GM18507 (cell line): ENCODE measurements at places on chromosomes 12 and 14.

- DNase-seq = no peak
Measured at GRCh38 chr12:93624595-93625294, 52.3 kb downstream of the SOCS2 start.

- no peak for DNase-seq
Measured at GRCh38 chr12:6603095-6603567, 4.0 kb downstream of the CHD4 start.

- no peak for DNase-seq
Measured at GRCh38 chr14:37195327-37195726, 2.4 kb upstream of the MIPOL1 start.

- no peak for DNase-seq
Measured at GRCh38 chr14:26773906-26774593, 176.2 kb upstream of the NOVA1 start.

- no peak for DNase-seq
Measured at GRCh38 chr12:5260591-5261086, 171.3 kb upstream of the NTF3 start.

GRCh38 chr14:103547455-103547940 lies 15.0 kb downstream of the BAG5 start:
- DNase-seq = no peak

GRCh38 chr12:14408208-14408607 lies 42.7 kb downstream of the ATF7IP start:
- no peak for DNase-seq

- DNase-seq = no peak
Measured at GRCh38 chr14:49972131-49972671, 79.3 kb downstream of the ARF6 start.

DNA sequence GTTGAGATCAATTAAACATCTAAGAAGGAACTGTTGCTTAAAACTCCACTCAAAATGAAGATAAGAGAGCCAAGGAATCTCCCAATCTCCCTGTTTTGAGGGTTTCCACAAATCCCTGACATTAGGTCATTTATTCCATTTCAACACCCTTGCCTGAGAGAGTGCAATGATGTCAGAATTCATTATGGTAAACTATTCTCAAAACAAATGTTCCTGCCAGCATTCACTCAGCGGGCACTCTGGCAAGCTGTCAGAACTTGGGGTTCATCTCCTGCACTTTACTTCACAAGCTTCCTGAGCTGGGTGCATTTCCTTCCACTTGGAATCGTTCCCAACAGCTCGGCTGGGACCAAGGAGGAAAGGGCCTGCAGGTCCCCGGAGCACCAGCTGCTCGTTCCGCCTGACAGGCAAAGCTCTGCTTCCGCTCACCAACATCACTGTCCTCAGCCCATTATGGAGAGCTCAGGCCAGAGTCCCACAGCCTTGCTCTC lies 117.8 kb downstream of the TTC7B start:
- no peak for DNase-seq

GRCh38 chr12:16307856-16308475 lies 30.5 kb upstream of the SLC15A5 start:
- no peak for DNase-seq

GRCh38 chr14:21997300-21997699 lies 323.7 kb upstream of the OR4E1 start:
- no peak for DNase-seq

- no peak for DNase-seq
Measured at GRCh38 chr14:90522571-90523191, 125.9 kb downstream of the CALM1 start.

GRCh38 chr14:102928412-102929240 lies 6.2 kb downstream of the AMN start:
- peak; percentile 72 for DNase-seq

- no peak for DNase-seq
Measured at GRCh38 chr14:40119321-40119720, 687.1 kb upstream of the FBXO33 start.

- peak; percentile 85 for DNase-seq
Measured at GRCh38 chr14:24215495-24216344, at the start of gene MDP1. Gene MDP1 (minus strand): TSS chr14:24216066. CDS start chr14:24215955, 111 bp downstream.

DNA sequence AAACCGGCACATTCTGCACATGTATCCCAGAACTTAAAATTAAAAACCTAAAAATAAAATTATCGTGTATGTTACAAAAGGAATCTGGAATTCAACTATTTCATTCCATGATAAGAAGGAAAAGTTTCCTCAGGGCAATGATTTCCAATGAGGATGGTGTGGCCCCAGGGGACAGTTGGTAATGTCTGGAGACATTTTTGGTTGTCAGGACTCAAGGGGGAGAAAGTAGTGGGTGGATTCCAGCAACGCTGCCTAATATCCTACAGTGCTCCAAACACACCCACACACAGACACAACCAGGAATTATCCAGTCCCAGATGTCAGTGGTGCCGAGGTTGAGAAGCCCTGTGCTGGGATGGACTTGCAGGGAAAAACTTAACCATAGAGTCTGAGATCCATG lies 228.3 kb downstream of the TMEM132D start:
- no peak for DNase-seq

GRCh38 chr12:20361416-20361815 lies 6.9 kb upstream of the PDE3A start:
- DNase-seq = no peak

DNA sequence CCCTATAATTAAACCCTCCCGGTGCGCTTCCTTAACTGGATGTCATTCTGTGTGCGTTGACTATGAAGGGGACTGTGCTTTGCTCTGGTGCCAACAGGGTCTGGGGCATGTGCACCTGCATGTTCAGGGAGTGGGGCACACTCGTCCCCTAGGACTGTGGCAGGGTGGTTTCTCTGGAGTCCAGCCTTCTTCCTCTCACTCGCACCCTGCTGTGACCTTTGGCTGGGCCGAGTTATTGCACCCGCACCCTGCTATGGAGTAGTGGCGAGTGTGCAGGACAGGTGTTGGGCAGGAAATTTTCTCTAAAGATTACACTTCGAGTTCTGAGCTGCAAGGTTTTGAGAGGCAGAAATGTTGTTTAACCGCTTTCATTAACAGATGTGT lies 138.9 kb downstream of the PLXNC1 start:
- no peak for DNase-seq

- peak; percentile 12 for DNase-seq
Measured at GRCh38 chr14:89503431-89503996, 86.5 kb upstream of the FOXN3 start.

DNA sequence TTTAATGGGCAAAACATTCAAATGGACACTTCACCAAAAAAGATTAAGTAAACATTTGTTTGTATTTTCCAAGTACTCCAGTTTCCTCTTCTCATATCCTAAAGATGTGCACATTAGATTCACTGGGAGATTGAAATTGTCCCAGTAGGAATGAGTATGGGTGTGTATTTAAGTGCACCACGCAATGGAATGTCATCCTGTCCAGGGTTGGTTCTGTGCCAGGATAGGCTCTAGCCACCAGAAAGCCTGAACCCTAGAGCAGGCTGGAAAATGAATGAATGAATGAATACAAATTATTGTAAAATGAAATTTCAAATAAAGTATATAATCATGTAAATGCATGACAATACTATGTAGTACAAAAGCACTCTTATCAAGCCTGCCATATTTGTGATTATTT lies 14.0 kb downstream of the CEP83 start:
- DNase-seq = no peak

DNA sequence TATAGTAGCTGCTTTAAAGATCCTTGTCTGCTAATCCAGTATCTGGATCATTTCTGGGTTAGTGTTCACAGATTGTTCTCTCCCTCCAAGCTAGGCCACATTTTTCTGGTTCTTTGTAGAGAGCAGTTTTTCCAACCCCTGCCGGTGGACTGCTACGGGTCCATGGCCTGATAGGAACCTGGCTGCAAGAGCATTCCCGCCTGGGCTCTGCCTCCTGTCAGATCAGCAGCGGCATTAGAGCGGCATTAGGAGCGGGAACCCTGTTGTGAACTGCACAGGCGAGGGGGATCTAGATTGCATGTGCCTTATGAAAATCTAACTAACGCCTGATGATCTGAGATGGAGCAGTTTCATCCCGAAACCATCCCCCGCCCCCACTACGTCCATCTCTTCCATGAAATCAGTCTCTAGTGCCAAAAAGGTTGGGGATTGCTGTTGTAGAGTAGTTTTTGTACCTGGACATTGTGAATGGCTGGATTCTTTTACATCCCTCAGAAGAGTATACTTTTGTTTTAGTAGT lies 50.4 kb downstream of the MYRFL start:
- DNase-seq = no peak

DNA sequence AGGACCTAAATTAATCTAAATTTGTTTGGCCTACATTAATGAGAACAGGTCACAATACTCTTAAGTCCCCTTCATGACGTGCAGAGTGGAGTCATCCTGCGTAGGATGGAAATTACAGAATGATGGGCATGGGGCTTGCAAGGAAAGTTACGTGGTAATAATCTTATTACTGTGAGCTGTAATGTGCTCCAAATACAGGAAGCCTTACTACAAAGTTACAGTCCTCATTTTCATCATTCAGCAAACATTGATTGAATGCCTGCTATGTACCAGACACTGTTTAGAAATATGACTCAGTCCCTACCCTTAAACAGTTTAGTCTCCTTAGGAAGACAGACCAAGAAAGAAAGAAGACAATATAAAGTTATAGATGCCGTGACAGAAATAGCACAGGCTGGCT lies 9.4 kb downstream of the HIGD1C start:
- DNase-seq = no peak

GRCh38 chr12:104668274-104668718 lies 211.5 kb downstream of the CHST11 start:
- no peak for DNase-seq

DNA sequence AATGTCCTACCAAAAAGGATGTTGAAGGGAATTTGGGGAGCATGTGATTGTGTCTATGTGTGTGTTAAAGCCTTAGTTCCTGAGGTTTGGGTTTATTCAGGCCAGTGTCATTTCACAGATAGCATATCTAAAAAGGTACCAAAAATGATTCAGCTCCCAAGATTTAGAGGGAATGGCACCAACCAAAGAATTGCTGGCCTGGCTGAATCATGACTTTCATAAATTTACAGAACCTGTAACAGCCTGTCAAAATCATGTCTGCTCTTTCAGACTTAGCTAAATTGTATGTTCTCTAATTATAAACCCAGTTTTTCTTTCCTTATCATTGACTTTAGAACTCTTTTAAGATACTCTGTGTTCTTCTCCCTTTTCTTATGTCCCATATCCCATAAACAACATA lies 231.5 kb downstream of the NUBPL start:
- no peak for DNase-seq

GRCh38 chr12:58719161-58719560 lies 201.1 kb downstream of the LRIG3 start:
- no peak for DNase-seq

DNA sequence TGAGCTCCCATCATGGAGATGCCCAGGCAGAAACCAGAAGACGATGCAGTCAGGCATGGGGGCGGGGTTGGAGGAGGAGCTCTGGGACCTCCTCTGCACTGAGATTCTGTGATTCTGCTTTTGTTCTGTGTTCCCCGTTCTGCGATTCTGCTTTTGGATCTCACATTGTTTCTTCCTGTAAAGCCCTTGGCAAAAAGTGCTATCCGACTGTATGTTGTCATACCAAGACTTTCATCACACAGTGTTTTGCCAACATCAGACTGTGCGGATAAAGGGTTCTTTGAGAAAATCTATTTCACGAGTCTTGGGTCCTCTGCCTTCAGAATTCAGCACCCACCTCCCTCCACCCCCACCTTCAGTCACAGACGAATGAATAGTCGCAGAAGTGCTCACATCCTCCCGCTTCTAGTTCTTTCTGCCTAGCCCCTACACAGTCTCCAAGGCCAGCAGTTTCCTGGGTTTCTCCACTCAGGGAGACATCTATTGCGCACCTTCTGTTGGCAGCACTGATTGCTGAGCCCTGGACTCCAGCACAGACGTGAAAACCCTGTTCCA lies 24.7 kb upstream of the PWP1 start:
- DNase-seq = no peak

DNA sequence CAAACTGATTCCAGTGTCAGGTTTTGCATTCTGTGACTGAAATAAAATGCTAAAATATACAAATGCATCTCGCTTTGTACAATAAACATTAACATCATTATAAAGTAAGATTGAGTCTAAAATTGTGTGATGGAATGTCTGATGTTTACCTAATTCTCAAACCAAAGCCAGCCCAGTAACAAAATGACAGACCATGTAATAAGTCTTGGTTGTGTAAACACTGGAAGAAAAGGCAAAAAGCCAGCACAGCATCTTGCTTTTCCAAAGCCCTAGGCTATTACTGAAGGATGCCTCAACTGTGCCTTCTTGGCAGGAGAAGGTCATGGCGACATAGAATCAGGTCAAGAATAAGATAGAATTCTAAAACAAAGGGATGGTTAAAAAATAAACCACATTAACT lies 169.6 kb downstream of the EGLN3 start:
- no peak for DNase-seq

DNA sequence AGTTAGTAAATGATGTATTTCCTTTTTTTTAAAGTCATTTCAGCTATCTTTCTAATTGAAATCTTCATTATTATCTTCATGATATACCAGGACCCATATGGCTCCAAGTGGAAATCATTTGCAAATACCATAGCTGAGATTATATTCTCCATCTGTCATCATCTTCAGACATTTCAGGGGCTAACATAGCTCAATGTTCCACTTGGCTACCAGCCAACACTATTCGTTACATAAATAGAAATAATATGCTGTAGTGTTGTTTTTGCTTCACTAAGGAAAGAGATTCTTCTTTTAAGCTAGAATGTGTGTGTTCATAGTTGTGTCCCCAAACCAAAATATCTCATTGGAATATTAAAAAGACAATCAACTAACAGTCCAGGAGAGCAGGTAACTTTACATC lies 225.1 kb downstream of the DIO2 start:
- no peak for DNase-seq

GRCh38 chr14:69235708-69236107 lies 24.2 kb upstream of the GALNT16 start:
- DNase-seq = no peak

DNA sequence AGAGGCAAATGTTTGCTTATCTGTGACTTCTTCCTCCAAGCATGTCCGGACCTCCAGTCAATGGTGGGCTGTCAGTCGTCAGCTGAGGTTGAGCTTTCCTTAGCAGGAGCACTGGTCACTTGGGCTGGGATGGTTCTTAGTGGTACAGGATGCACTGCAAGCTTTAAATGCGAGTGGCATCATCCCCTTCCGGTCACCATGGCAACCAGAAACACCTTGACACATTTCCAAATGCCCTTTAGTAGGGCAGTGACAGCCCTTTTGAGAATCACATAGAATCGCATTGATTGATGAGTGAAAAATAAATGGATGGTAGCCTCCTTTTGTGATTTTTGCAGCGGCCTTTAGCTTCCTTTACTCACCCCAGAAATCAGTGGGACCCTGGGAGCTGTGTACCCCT lies 24.1 kb downstream of the NTF3 start:
- no peak for DNase-seq

DNA sequence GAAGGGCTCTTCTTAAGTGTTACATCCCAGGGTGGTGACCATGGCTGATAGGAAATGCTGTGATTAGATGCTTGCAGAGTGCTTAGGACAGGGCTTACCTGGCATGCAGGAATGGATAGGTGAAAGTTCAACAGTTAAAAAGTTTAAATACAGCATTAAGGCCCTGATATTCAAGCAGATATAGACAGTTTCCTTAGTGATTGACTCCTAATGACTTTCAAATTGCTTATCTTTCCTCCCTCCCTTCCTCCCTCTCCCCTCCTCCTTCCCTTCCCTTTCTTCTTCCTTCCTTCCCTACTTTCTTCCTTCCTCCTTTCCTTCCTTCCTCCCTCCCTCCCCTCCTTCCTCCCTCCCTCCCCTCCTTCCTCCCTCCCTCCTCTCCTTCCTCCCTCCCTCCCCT lies 244.6 kb upstream of the NOS1 start:
- no peak for DNase-seq

GRCh38 chr12:126117502-126117901 lies 1052.3 kb downstream of the AACS start:
- no peak for DNase-seq

GRCh38 chr12:113244478-113244958 lies 23.3 kb downstream of the TPCN1 start:
- no peak for DNase-seq
